Lower lobe of right lung (tissue), 2 donors: ENCODE measurements at places on chromosomes 11 and 22. TPM values are rescaled to one million over a fixed set of nuclear protein-coding genes. Genes with fewer than 3 reads are reported as not detected.

DNA sequence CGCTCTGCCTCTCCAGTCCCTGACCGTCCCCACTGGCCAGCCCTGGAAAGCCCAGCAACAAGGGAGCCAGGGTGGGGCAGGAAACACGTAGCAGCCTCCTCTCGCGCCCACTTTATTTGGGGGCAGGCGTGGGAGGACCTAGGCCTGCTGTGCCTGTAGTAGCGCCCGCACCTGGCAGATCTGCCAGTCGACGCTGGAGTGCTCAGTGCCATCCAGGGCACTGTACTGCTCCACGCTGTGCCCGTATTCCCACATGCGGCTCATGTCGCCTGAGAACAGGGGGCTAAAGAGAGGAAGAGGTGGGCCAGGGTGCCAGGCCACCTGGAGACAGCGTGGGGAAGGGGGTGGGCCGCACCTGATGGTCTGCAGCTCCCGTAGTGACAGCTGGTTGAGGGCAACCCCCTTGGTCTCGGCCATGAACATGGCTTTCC lies 17.0 kb upstream of the DRICH1 start:
- no peak overlapping the region for H3K4me3 ChIP-seq
- H3K4me1 ChIP-seq = no peaks in the 10 kb centered on the region
- peak; percentile 33 for DNase-seq
- H3K36me3 ChIP-seq = peaks cover 3% of the 10 kb centered on the region
- no peak overlapping the region for H3K27ac ChIP-seq

The CTR9 gene
- 30.2 TPM for total RNA-seq

DNA sequence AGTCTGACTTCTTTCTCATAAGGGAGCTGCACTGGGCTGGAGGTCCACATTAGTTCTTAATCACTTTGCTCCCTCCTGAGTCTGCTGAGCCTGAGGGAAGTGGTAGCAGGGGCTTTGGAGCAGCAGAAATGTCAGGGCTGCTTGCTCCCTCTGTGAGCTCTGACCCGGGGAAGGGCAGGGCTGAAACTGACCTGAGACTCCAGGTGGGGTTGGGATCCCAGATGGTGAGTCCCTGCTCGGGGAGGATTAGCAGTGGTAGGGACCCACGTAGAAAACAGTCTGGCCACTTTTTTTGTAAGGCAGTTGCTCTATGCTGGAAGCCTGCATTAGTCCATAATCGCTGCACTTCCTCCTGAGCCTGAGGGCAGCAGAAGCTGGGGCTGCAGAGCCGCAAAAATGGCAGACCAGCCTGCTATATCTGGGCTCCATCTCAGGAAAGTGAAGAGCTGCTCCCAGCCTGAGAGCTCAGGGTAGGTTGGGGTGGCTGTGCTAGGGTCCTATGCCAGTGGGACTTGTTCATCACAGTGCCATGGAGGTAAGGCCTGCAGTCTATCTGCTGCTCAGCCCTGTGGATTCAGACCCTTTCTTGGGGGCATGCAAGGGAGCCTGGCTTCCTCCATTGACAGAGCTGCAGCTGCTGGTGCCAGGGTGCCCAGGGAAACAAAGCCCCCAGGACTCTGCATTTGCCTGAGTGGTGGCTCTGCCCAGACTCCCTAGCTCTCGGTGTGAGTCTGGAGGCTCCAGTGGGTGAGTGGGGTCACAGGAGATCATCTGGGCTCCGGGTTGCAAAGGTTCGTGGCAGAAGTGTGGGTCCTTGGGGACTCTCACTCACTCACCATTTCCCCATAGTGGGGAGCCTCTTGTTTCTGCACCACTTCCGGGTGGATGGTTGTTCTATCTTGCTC lies 854.3 kb downstream of the LUZP2 start:
- no peak overlapping the region for H3K4me3 ChIP-seq
- no peak overlapping the region for H3K27ac ChIP-seq
- no peaks in the 10 kb centered on the region for H3K36me3 ChIP-seq
- no peaks in the 10 kb centered on the region for H3K27me3 ChIP-seq

DNA sequence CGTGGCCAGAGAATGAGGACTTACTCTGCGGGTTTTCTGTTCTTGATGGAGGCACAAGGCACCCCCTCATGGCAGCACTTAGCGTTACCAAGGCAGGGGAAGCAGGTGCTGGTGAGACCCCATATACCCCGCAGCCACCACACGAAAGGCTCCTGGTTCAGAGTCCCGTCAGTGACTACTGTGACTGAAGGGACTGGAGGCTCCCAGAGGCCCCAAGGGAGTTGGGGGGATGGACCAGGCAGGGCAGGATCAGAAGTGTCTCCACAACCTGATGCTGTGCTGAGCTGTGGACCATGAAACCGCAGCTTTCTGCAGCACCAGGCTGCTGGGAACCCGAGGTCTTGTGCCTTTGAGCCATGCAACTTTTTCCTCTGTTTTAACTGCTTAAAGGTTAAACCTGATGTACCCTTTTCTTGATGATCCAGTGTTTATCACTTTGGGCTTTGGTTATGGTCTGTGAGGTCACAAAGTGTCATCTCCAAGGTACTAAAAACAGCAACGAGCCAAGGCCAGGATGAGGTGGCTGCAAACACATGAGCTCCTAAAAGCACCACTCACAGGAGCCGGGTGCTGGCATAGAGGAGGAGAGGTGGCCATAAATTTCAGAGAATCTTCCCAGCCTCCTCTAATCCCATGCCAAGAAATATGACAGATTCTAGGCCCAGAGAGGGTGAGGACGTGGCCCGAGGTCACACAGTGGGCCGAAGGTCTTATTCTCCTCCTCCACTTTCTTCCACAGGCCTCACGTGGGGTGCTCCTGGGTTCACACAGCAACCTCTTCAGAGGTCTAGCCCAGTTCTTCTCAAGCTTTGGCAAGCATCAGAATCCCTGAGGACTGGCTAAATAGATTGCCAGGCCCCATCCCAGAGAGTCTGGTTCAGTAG lies 4.2 kb upstream of the LRRC32 start:
- peaks cover 14% of the 10 kb centered on the region for H3K27me3 ChIP-seq
- H3K36me3 ChIP-seq = no peaks in the 10 kb centered on the region
- DNase-seq = no peak
- H3K4me3 ChIP-seq = no peak overlapping the region

DNA sequence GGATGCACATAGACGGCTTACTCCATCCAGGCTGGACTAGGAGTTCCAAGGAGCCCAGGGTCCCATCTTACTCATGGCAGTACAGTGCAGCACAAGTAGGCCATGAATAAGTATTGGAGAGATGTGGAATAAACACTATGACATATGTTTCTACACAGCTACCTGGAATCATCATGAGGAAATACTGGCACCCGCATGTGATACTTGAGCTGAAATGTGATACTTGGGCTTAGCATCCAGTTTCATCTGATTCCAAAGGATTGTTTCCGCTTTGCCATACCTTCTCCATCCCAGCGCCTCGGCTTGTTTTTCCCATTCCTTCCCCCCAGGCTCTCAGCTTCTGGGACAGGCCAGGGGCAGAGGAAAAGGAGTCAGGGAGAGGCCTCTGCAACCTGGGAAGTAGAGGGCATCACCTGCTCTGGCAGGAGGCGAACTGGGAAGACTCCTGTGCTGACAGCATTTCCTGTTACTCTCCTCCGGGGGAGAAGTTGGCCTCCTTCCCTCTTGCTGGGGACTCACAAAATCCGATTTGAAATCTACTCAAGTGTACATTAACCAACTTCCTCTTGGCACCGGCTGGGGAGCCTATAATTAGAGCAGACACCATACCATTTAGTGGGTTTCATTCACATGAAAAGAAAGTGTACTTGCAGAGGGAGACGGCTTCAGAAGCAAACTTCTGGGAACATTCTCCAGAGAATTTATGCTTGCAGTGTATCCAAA lies 187.8 kb downstream of the MIAT start:
- no peak for DNase-seq
- H3K27me3 ChIP-seq = no peaks in the 10 kb centered on the region
- H3K36me3 ChIP-seq = no peaks in the 10 kb centered on the region
- H3K4me3 ChIP-seq = no peak overlapping the region
- H3K27ac ChIP-seq = no peak overlapping the region

DNA sequence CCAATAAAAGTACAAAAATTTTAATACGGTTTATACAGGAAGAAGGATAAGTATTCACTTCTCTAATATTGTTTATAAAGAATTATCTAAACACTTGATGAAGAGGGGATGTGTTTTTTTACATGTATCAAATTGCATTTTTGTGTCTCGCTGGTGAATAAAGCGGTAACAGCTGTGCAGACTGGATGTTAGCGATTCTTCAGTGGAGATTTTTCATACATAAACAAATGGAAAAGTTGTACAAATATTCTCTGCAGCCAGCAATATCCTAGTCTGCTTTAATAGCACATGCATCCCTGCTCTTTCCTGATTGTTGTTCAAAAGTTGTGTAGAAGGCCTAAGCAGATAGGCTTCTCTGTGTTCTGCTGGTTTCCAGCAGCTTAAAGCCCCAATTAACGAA lies 369.3 kb downstream of the SOX6 start:
- peaks cover 4% of the 10 kb centered on the region for H3K4me1 ChIP-seq
- no peak overlapping the region for H3K27ac ChIP-seq
- no peak overlapping the region for H3K4me3 ChIP-seq
- no peaks in the 10 kb centered on the region for H3K36me3 ChIP-seq
- H3K27me3 ChIP-seq = no peaks in the 10 kb centered on the region

DNA sequence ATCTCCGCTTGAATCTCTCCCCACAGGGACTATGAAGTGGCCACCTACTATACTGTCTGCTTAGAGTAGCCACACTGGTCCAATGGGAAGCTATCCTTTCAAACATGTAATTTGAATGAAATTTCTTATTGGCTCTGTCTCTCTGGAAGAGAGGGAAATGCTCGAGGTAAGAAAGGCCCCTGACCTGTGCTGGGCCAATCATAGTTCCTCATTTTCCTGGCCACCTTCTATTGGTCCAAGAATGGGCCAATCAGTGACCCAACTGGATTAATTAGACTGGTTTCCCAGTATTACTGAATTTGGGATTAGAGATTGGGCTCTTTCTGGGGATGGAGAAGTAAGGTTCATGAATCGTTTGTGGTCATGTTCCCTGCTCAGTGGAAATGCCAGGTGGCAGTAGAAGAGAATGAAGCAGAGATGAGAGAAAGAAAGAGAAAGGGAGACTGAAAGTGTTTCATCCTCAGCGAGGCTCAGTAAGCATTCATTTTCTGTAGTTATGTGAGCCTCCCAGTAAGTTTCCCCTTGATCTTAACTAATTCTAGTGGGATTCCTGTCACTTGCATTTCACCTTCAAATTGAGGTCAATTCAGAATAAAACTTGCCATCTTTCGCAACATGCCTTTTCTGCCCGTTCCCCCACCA lies 8.4 kb upstream of the MMP20 start:
- H3K36me3 ChIP-seq = no peaks in the 10 kb centered on the region
- H3K27me3 ChIP-seq = no peaks in the 10 kb centered on the region
- no peak overlapping the region for H3K27ac ChIP-seq

The MDK gene
- total RNA-seq = 26.1 TPM

The SCGB1D2 gene
- total RNA-seq = not detected

The ZBTB44 gene
- 59.8 TPM for total RNA-seq

GRCh38 chr11:113956986-113957385 lies 17.9 kb upstream of the HTR3A start:
- H3K36me3 ChIP-seq = no peaks in the 10 kb centered on the region
- H3K27ac ChIP-seq = no peak overlapping the region
- peaks cover 11% of the 10 kb centered on the region for H3K27me3 ChIP-seq
- DNase-seq = no peak
